ENCODE measurements at places on chromosomes 6 and 20. TPM values are rescaled to one million over a fixed set of nuclear protein-coding genes. Genes with fewer than 3 reads are reported as not detected.

Gene HLA-DQB2
- total RNA-seq: not detected

Gene WDR27
- 19.0 TPM for total RNA-seq

Gene TCF15
- 0.09 TPM for total RNA-seq

Gene EDN1
- total RNA-seq: 2.0 TPM

Gene CUTA
- total RNA-seq: 145 TPM

Data from smooth muscle cell of bladder (primary cell).